K562 (cell line): ENCODE measurements at places on chromosomes 1 and 21. TPM values are rescaled to one million over a fixed set of nuclear protein-coding genes. Genes with fewer than 3 reads are reported as not detected.

MTARC2 gene
- total RNA-seq: 0.11 and 0.35 TPM in 2 replicates

HTR6 gene
- total RNA-seq: not detected in 2 replicates

GRCh38 chr1:64505232-64505943, 35.5 kb downstream of the CACHD1 start:
- H3K27me3 ChIP-seq: no peaks in the 10 kb centered on the region; the same call in 1 of the 2 replicates
- no peak overlapping the region for H3K4me3 ChIP-seq
- H3K36me3 ChIP-seq: no peaks in the 10 kb centered on the region
- no peaks in the 10 kb centered on the region; the same call in 1 of the 2 replicates for H3K4me1 ChIP-seq
- H3K27ac ChIP-seq: no peak overlapping the region

GRCh38 chr1:84574936-84575335, 696 bp upstream of the CTBS start:
- peak overlapping the region; percentile 65 for H3K27ac ChIP-seq
- peak overlapping the region; percentile 90 for H3K4me3 ChIP-seq
- no peak for DNase-seq
- peaks cover 6% of the 10 kb centered on the region for H3K4me1 ChIP-seq
- peaks cover 7% of the 10 kb centered on the region; the same call in 1 of the 3 replicates for H3K36me3 ChIP-seq

GRCh38 chr1:66438062-66438461, 95.9 kb upstream of the SGIP1 start:
- DNase-seq: no peak
- no peak overlapping the region for H3K27ac ChIP-seq
- H3K4me1 ChIP-seq: no peaks in the 10 kb centered on the region
- H3K4me3 ChIP-seq: no peak overlapping the region

- DNase-seq: no peak
- no peak overlapping the region for H3K4me3 ChIP-seq
- peaks cover 41% of the 10 kb centered on the region for H3K27me3 ChIP-seq
- H3K27ac ChIP-seq: no peak overlapping the region
- no peaks in the 10 kb centered on the region for H3K36me3 ChIP-seq
Observed at GRCh38 chr21:31629972-31630711, 29.4 kb upstream of the SOD1 start.

DNA sequence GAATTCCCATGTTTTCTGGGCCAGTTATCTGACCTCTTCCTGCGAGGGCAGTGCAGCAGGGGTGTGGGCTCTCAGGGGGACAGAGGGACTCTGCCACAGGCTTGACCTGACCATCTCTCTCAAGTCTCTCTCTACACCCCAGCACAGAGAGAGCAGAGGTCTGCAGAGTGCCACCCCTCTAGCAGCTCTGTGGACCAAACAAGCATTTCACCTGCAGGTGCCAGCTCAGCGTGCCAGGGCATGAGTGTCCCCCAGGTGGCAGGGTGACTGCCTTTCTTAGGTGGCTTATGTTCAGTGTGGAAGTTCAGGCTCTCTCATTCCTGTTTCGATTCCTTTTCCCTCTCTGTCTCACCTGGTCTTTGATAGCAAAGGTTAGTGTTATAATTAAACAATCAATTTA, 191.3 kb downstream of the CACNA1E start:
- H3K27ac ChIP-seq: no peak overlapping the region
- H3K4me1 ChIP-seq: no peaks in the 10 kb centered on the region
- no peak for DNase-seq
- no peaks in the 10 kb centered on the region for H3K27me3 ChIP-seq
